ENCODE measurements at places on chromosomes 7 and 10.

DNA sequence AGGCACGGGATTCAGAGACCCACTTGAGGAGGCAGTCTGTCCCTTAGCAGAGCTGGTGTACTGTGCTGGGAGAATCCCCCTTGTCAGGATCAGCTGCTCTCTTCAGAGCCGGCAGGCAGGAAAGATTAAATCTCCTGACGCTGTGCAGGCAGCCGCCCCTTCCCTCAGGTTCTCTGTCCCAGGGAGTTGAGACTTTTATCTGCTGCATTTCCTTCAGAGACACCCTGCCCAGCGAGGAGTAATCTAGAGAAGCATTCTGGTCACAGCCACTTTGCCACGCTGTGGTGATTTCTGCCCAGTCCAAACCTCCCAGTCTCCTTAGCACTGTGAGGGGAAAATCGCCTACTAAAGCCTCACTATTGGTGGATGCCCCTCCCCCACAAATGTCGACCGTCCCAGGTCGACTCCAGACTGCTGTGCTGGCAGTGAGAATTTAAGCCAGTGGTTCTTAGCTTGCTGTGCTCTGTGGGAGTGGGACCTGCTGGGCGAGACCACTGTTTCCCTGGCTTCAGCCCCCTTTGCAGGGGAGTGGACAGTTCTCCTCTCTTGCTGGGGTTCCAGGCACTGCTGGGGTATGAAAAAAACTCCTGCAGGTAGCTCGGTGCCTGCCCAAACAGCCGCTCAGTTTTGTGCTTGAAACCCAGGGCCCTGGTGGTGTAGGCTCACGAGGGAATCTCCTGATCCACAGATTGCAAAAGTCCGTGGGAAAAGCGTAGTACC is 265.4 kb downstream of the ZWINT start:
- DNase-seq = no peak

- DNase-seq = no peak
These were observed 581.6 kb downstream of the ETV1 start for GRCh38 chr7:13407911-13408310.

DNA sequence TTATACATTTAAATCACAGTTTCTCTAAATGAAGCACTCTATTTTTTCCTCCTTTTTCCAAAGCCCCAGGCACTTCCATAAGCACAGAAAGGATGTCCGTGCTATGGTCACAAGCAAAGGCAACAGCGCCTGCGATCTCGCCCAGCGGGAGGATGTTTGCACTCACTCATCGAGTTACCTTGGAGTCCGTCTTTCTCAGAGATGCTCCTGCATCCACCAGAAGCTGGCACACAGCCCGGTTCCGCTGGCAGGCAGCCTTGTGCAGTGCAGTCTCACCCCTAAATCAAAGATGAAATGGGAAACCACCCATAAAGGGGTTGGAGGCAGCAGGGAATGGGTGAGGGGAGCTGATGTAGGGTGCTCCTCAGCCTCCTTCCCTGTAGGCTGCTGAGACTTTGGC is 51.9 kb upstream of the PTN start:
- DNase-seq = no peak

GRCh38 chr7:77549106-77549870 is 12.2 kb downstream of the PTPN12 start:
- DNase-seq = no peak

GRCh38 chr7:132450696-132451095 is 125.6 kb downstream of the PLXNA4 start:
- DNase-seq = no peak

GRCh38 chr10:86255405-86256251 is 111.0 kb downstream of the GRID1 start:
- no peak for DNase-seq

- no peak for DNase-seq
These were observed 137.0 kb upstream of the VWC2 start for GRCh38 chr7:49636400-49636799.

- DNase-seq = no peak
These were observed 5.9 kb downstream of the FGFR2 start for GRCh38 chr10:121592155-121592890.

DNA sequence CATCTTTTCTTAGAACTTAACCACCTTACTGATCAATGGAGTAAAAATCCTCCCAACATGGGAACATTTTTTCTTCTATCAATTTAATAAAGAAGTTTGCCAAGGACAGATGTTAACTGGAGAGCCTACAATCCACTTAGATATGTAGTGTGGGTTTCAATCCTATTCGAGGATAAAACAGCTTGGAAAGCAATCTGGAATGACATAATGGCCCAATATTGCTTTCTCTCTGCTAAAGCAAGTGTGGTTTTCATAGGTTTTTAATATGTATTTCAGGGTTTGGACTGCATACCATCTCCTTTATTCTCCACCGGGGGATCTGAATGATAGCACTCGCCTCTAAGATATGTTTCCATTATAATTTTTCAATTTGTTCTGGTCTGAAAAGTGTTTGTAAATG is 149.7 kb downstream of the PRPF18 start:
- DNase-seq = no peak

DNA sequence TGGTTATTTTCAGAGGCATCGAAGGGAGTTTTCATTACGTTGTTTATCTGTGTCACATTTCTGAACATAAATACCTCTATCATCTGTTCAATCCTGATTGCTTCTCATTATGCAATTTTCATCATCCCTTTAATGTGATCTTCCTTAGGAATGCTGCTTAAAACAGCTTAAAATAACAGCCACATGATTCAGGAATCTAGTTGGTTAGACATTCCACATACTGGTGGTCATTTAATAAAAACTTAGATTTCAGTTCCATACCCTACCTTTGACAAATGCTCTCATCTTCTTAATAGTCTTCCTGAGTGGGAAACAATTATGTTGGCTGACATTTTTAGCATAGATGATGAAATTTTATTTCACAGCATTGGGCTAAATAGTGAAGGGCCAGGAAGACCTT is 191.3 kb upstream of the CDCA7L start:
- DNase-seq = no peak

GRCh38 chr7:115868369-115868768 is 162.2 kb downstream of the TFEC start:
- no peak for DNase-seq

DNA sequence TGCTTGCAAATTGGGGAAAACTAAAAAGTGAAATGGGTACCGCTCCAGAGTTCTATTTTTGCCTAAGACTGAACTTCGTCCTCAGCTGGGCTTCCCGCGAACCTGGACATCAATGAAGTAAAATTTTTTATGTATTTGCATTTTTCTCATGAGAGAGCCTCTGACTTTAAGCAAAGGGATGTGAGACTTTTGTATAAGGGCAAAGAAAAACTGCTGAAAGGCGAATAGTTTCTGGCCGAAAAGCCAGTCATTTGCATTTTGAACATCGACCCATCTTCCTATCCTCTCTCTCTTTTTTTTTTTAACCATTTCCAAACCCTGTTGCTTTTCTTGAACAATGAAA is 573 bp downstream of the PMPCB start:
- no peak for DNase-seq

GRCh38 chr10:129774736-129775401 is 189.2 kb downstream of the EBF3 start:
- DNase-seq = no peak

- no peak for DNase-seq
These were observed 192.1 kb downstream of the WDR11 start for GRCh38 chr10:121043124-121043849.

- DNase-seq = no peak
These were observed 4.5 kb downstream of the ANKRD61 start for GRCh38 chr7:6035686-6036085.

GRCh38 chr7:78092331-78092730 is 293.8 kb downstream of the PHTF2 start:
- DNase-seq = no peak

GRCh38 chr7:44274623-44274975 is 50.8 kb downstream of the CAMK2B start:
- no peak for DNase-seq

GRCh38 chr7:92735707-92736106 is 100.7 kb downstream of the CDK6 start:
- no peak for DNase-seq

DNA sequence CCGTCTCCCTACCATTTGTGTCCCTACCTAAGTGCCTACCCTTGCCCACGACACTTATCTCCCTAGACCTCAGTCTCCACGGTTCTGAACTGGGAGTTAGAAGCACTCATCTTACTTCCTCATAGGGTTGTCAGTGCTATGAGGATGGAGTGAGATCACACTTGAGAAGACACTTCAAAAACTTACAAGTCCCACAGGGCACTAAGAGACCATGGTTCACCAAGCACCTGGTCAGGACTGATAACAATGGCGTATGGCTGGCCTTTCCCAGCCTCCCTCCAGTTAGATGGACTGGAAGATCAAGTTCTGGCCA is 43.2 kb downstream of the KCNMA1 start:
- no peak for DNase-seq

- no peak for DNase-seq
These were observed 58.3 kb upstream of the PPP2R2D start for GRCh38 chr10:131842351-131843088.

GRCh38 chr7:47040795-47041347 is 541.0 kb downstream of the TNS3 start:
- no peak for DNase-seq

DNA sequence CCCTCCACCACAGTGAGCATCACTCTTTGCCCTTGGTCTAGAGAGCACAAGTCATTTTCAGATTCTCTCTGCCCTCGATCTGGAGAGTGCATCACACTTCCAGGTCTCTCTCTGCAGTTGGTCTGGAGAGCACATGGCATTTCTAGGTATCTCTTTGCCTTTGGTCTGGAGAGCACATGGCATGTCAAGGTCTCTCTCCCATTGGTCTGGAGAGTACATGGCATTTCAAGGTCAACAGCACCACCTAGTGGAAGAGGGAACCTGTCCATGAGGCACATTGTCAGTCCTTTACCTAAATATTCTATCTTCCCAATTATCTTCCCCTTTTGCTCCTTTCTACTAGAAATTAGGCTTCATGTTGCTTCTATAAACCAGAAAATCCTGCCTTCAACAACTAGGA is 1139.4 kb downstream of the XPNPEP1 start:
- no peak for DNase-seq

DNA sequence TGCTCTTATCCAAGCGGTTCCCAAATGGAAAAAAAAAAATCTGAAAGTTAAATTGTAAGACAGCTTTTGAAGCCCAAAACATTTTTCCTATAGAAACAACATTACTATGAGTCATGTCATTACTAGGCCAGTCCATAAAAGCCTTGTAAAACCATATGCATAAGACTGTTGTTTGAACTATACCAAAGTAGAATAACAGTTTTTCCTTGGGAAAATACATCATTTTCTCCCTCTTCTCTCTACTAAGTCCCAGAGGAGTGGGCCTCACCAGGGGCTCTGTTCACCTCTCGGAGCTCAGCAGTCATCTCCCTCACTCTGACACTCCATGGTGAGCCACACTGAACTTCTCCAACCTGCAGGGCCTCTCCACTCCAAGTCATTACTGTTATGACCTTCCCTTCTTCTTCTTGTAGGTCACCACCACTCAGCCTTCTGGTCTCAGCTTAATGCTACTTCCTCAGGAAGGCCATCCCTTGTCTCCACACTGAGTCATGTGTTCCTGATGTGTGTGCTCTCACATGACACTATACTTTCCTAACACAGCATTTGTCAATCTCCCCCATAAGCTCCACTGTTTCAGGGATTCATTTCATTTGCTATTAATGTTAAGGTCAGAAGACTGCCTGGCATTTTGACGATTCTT is 32.5 kb downstream of the ZNF438 start:
- no peak for DNase-seq

- DNase-seq = no peak
These were observed 210.2 kb upstream of the SLC26A5 start for GRCh38 chr7:103656221-103656620.

DNA sequence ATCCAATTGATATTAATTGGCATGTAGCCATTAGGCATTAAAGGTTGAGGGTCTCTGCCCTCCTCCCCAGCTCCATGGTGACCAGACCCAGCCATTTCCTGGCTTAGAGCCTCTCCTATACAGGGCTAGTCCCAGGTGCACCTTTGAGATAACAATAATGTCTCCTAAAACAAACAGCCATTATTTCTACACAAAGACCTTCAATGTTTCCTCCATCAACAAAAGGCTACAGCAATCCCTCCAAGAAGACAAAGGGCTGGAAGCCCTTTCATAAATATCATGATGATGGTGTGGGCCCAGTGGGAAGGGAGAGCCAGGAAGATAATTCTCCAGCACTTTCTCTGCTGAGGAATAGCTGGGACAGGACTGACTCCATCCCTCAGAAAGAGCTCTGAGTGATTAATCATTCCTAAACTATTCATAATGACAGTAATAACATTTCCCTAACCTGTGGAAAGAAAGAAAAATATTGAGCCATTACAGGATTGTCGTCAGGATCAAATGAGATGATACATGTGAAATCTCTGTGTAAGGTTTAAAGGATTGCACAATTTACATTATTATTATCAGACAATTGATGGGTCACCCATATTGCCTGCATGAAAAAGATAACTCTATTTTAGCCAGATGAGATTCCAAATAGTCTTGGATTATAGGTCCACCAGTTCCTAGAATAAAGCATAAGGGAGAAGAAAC is 10.2 kb downstream of the PKD2L1 start:
- no peak for DNase-seq

DNA sequence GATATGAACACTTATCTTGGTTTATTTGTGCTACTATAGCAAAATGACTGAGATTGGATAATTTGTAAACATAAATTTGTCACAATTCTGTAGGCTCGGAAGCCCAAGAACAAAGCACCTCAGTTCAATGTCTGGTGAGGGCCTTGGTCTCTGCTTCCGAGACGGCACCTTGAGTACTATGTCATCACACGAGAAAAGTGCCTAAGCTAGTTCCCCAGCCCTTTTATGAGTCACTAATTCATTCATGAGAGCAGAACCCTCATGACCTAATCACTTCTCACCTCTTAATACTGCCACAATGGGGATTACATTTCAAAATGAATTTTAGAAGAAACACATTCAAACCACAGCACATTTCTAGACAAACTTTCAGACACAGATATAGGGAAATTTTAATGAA is 52.0 kb upstream of the PRSS1 start:
- no peak for DNase-seq

DNA sequence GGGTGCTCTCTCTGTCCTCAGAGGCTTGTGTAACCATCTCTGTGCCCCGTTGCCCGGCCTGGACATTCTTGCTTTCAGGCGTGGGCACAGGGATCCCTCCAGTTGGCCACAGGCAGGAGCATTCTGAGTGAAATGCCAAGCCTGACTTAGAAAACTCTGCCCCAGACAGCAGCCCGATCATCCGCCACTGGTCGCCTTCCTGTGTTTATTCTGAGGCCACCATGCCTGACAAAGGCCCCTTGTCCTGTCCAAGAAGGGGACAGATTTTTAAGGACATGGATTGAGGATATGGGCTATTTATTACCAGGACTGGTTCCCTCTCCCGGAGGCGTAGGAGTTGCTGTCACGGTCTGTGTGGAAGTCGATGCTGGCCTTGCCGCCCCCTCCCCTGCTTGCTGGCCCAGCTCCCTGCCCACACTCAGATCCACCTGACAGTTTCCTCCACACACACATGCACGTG is 54.3 kb downstream of the SPOCK2 start:
- DNase-seq = no peak

All from activated naive CD4-positive, alpha-beta T cell (primary cell).